GM04504 (cell line): ENCODE measurements at places on chromosomes 2 and 18.

- no peak for DNase-seq
These were observed 66.5 kb downstream of the RHBDD1 start for GRCh38 chr2:226902041-226902966.

GRCh38 chr2:79941179-79941578 lies 363.4 kb downstream of the LRRTM1 start:
- no peak for DNase-seq

- DNase-seq = peak; percentile 55
These were observed 679 bp downstream of the PMAIP1 start for GRCh38 chr18:59900222-59901128.

GRCh38 chr2:217801711-217802110 lies 201.1 kb downstream of the TNS1 start:
- DNase-seq = no peak

GRCh38 chr18:42094875-42095274 lies 139.8 kb downstream of the PIK3C3 start:
- DNase-seq = no peak

DNA sequence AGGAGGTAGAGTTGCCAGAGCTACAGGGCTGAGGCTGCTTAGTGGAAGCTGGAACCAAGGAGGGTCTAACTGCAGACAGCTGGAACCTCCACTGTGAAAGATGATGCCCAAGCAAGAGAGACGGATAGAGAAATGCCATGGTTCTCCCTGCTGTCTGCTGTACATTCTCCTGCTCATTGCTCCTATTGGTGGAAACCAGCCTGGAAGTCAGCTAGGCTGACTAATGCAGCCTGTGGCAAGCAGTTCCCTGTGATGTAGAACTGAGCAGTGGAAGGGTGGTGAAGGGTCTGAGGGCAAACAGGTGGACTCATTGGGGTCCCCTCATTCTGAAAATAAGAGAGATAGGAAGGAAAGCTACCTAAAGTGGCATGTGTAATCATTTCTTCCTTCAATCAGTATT lies 563.6 kb downstream of the SLC4A3 start:
- DNase-seq = no peak

- DNase-seq = no peak
These were observed 30.4 kb downstream of the HDAC4 start for GRCh38 chr2:239370403-239370802.

GRCh38 chr18:48184118-48184517 lies 225.1 kb downstream of the ZBTB7C start:
- DNase-seq = no peak
